ENCODE measurements at places on chromosomes 16 and 17. TPM values are rescaled to one million over a fixed set of nuclear protein-coding genes. Genes with fewer than 3 reads are reported as not detected.

DNA sequence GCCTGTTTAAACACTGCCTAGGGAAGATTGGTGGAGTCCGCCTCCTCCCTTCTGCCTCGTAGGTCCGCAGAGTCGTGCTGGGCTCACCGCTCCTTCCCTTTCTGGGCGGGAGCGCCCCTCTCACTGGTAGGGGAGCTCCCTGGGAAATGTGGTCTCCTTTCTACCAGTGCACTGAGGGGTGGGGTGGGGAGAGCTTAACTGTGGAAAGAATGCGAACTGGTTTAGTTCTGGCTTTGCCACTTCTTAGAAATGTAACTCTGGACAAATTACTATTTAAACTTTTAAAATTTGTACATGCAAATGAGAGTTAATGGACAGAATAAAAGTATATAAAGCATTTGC, 105.7 kb downstream of the RPTOR start:
- DNase-seq: no peak

DNA sequence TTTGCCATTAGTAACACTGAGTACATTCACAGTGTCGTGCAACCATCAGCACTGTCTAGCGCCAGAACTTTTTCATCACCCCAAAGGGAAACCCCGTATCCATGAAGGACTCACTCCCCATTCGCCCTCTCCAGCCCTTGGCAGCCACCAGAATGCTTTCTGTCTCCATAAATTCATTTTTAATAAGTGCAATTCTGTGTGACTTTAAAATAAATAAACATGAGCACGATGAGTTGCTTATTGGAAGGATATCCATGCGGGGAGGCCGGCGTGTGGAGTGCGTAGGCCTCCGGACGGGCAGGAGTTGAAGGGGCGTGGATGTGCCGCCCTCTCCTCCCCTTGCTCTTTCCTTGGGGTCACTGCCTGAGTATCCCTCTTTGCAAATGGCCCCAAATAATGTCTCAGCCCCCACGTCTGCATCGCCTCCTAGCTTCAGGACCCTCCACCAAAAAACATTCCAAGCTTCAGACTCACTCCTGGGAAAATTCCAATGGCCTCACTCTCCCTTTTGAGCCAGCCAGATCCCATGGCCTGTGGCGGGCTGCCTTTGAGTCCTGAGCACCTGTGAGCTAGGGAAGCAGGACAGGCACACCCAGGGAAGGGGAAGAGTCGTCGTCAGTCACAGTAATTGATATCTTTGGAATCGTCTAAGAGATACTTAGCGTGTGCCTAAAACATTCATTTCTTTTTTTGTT, 306.3 kb downstream of the SEC14L1 start:
- DNase-seq: no peak

GRCh38 chr17:39212195-39212810, 12.2 kb downstream of the RPL19 start:
- no peak for DNase-seq

DNA sequence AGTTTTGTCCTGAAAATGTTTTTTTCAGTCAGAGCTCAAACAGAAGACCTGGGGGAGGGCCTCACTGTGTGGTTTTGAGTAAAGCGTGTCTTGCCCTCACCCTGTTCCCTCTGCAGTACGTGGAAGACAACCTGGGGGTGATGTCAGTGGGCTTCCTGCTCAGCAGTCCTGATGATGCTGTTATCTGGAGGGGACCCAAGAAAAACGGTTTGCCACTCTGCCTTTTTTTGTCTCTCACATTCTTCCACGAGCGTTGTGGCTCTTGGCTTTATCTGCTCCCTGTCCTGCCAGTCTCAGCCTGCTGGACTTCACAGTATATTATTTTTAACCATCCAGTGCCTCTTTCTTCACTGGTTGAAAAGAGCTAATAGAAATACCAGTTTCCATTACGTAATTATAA, 12.9 kb downstream of the NUBP1 start:
- no peak for DNase-seq

GRCh38 chr17:14755002-14755401, 454.1 kb downstream of the HS3ST3B1 start:
- DNase-seq: no peak

DNA sequence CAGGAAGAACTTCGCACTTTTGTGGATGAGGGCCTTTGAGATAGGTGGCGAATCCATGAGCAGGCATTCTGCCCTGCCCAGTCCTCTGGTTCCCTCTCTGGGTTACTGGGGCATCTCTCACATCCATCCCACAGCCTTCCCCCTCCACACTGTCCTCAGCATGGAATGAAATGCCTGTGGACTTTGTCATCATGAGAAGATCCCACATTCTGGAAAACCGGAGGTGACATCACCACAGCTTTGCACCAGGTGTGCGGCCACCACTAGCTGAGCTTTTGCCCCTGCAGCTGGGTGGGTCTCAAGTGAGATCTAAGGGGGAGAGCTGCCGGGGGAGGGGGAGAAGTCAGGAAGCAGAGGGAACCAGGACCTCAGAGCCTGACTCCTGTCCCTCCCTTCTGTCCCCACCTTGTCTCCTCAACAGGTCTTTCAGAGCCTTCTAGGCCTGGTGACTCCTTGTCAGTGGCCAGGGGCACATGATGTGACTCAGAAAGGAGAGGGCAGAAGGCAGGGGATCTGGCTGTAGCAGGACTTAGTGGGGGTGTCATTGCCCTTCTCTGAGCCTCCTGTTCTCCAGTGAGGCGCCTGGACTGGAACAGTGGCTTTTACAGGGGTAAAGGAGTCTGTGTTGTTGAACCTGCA, 40.0 kb upstream of the DLX4 start:
- peak; percentile 86 for DNase-seq

DNA sequence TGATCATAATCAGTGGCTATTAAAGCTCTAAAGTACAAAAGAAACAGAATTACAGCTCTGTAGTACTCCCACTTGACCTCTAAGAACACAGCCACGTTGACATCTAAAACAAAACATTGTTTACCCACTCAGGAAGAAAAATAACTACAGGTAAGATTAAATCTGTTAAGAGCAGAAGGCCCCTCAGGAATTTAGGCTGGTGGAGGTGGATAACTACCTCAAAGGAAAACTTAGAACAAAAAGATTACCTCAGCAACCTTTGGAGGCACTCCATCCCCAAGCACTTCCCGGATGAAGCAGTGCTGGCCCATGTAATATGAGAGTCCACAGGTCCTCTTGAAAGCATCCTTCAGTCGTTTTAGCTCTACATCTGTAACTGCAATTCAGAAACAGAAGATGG, 46.7 kb downstream of the USP32 start:
- DNase-seq: no peak

DNA sequence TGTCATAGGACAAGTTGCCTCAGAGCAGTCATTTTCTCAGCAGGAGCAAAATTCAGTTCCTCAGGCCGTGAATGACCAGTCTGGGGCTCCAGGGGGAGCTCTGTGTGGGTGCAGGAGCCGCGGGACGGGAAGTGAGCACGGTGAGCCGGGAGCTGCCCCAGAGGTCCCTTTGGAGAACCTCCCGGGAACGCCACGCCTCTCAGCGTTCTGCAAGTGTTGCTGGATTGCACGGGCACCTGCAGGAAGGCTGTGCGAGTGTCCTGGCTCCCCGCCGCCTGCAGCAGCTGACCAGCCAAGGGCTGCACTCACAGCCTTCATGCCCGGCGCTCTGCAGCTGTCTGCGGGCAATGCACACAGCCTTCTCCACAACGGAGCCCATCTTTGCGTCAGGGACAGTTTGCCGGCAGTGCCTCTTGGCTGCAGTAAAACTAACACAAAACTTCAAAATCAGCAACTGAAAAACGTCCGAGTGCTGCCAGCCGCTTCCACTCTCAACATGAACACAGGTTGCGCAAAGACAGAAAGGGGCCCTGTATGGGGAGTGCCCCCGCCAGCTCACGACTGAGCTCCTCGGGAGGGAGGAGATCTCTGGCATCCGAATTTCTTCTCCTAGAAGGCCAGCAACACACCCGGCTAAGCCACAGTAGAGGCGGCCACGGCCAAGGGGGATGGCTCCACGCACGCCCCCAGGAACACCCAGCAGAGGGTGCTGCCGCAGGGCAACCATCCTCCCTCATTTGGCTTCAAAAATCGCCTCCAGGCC, 16.0 kb downstream of the NDUFAF8 start:
- peak; percentile 87 for DNase-seq

- no peak for DNase-seq
Observed at GRCh38 chr16:66874079-66874775, 6.1 kb upstream of the PDP2 start.

DNA sequence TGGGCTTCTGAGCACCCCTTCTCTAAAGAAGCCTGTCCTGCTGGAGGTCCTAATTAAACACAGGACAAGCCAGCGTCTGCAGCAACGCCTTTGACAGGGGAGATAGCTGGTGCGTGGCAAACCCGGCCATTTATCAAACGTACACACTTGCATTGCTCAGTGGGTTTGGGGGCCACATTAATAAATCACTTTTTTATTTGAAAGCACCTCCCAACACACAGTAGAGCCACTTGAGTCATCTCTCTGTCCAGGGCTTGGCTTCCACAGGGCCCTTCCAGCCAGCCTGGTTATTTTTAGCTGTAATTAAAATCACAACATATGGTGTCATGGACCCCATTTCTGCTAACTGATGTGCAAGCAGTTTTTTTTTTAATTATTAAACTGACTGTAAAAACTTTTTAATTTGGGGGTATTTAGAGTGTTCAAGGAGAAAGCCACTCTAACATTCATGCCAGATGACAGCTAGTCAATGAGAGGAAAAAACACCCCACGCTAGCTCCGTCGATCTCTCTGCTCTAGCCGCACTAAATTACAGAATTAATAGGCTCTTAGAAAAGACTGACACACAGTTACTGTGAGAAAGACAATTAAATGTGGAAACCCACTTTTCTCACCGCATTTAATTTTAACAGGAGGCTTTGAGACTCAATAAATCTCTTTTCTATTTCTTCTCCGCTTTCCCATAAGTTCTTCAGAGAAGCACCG, 201.0 kb upstream of the WSCD1 start:
- DNase-seq: no peak

- peak; percentile 92 for DNase-seq
Observed at GRCh38 chr17:74454197-74455024, 12.0 kb upstream of the CD300A start.

DNA sequence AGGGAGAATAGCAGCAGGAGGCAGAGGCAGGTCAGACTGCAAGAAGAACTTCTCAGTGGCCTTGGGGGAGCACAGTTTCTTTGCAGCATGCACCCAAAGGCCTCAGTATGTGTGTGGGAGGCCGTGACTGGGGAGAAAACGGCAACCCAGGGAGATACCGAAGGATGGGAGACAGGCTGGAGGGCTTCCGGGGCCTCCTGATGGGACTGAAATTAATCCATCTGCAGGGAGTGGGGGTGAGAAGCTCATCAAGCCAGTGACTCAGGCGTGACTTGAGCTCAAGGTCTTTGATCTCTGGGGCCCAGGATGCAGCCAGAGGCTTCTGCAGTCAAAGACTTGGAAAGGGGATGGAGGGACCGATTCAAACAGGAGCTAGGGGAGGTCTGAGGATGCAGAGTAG, 5.1 kb upstream of the C17orf113 start:
- no peak for DNase-seq

DNA sequence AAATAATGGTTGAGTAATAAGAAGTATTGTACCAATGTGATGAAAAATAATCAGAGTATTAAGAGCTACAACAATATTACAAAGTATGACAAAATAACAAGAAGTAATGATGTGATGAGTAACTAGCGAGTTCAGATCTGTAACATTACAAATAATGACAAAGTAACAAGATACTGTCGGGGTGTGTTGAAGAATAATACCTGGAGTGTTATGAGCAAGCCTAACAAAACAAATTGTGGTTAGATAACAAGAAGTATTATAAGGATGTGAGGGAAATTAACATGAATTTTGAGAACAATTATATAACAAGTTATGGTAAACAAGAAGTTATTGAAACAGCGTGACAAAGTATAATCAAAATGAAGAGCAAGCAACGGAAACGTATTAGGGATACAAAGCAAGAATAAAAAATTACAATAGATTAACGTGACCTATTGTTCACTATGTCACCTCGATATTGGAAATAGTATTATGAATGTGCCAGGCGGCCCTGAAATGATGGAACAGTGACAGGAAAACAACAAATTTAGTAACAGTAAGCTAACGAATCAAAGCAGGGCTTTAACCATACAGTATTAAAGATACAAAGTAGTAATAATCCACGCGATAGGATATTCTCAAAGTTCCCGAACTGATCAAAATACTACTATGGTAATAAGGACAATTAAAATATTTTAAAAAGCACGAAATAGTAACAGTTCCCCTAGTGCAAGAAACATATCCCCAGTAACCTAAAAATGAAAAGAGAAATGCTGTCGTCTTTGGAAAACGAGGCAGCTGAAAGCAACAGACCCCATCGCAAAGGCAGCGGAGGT, 1.6 kb downstream of the TBX4 start:
- no peak for DNase-seq

GRCh38 chr16:23380501-23380951, 72.5 kb downstream of the COG7 start:
- no peak for DNase-seq

DNA sequence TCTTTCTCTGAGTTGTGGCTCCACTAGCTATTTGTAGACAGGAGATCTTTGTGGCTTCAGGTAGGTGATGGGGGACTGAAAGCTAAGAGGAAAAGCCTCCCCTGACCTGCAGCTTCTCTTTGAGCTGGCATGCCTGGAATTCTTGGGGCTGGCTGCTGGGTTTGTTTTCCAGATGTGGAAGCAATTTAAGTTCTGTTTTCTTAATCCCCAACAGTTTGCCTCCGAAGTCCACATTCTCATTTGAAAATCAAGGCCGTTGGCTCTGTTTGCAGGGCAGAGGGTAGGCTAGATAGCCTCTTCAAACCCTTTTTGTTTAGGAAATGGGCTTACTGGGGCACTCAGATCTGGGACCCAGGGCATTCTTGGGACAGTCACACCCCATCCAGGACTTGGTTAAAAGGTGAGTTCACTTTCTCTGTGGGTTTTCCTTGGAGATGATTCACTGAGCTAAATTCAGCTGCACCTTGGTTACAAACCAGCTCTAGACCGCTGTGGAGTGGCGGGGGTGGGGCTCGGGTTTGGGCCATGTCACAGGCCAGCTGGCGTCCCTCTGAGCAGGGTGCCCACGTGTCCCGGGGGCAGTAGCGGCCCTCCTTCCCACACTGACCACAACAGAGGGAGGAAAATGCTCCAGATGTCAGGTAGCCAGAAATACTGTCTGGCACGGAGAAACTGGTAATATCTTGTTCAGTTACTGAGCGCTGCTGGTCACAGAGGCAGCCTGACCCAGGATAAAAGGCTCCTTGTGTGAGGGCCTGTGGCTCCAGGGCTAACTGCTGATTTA, 108.5 kb downstream of the RAB11FIP4 start:
- no peak for DNase-seq

- peak; percentile 46 for DNase-seq
Observed at GRCh38 chr17:28871056-28871579, 16.3 kb downstream of the ERAL1 start.

- no peak for DNase-seq
Observed at GRCh38 chr16:67873435-67874370, 851 bp downstream of the EDC4 start.

Gene TBX6
- 1.4 TPM for polyA plus RNA-seq

Gene KCNH4
- 0.36 TPM for polyA plus RNA-seq

Gene UTS2R
- polyA plus RNA-seq: 0.04 TPM

Gene MT3
- 0.97 TPM for polyA plus RNA-seq

Gene ACE
- polyA plus RNA-seq: 244 TPM

Gene SAMD14
- polyA plus RNA-seq: 5.7 TPM

Gene OR1A1
- polyA plus RNA-seq: not detected

Gene ZNF48
- 6.4 TPM for polyA plus RNA-seq

Gene FAM20A
- 10.2 TPM for polyA plus RNA-seq

Gene SLFN13
- 7.4 TPM for polyA plus RNA-seq

Gene ASIC2
- polyA plus RNA-seq: 9.3 TPM
